ENCODE measurements at places on chromosomes 1 and 21.
A peak's percentile ranks its signal among the peaks of the same experiment; 100 is the strongest.

GRCh38 chr1:221097479-221098281 is 218.4 kb downstream of the HLX start:
- peak; percentile 97 for DNase-seq

DNA sequence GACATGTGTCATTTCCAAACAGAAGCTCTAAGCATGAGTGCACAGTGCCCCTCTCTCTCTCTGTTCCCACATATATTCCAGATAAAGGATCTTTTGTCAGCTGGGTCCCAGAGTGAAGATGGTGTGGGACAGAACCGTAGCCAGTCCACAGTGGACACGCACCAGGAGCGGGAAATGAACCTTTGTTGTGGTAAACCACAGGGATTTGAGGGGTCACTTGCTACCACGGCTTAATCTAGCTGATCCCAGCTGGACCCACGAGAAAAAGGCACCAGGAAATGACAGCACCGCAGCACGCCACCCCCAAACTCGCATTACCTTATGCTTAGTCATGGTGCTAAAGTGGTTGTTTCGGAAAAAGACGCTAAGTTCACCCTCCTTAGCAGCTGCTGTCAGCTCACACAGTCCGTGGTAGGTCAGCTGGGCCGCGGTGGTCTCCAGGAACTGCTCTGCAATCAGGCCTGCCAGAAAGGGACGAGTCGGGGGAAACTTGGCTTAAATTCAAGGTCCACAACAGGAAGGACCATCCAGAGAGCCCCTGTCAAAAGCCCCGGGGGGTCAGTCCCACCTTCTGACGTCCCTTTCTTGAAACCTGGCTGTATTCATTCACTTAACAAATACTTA is 7.5 kb downstream of the MINDY1 start:
- no peak for DNase-seq

- no peak for DNase-seq
Measured at GRCh38 chr1:210381934-210382333, 53.2 kb downstream of the HHAT start.

DNA sequence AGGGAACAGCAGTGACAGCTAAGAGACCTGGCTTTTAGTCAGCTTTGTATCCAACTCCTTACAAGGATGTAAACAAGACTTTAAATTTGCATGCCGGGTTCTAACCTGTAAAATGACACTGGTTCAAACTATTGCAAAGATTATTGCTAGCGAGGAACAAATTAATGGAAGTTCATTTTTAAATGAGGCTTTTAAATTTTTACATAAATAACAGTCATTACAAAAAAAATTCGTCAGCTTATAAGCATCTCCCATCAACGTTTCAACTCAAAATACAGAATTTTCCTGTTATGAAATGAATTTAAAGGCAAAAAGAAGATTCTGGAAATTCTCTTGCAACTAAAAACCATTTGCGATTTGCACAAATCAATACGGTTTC is 668 bp downstream of the KIF14 start:
- no peak for DNase-seq

GRCh38 chr1:201709564-201710295 is 119.2 kb upstream of the IPO9 start:
- no peak for DNase-seq

- DNase-seq: no peak
Measured at GRCh38 chr1:114219172-114219868, 65.7 kb upstream of the SYT6 start.

- DNase-seq: no peak
Measured at GRCh38 chr1:155124503-155125463, 2.9 kb upstream of the EFNA1 start.

DNA sequence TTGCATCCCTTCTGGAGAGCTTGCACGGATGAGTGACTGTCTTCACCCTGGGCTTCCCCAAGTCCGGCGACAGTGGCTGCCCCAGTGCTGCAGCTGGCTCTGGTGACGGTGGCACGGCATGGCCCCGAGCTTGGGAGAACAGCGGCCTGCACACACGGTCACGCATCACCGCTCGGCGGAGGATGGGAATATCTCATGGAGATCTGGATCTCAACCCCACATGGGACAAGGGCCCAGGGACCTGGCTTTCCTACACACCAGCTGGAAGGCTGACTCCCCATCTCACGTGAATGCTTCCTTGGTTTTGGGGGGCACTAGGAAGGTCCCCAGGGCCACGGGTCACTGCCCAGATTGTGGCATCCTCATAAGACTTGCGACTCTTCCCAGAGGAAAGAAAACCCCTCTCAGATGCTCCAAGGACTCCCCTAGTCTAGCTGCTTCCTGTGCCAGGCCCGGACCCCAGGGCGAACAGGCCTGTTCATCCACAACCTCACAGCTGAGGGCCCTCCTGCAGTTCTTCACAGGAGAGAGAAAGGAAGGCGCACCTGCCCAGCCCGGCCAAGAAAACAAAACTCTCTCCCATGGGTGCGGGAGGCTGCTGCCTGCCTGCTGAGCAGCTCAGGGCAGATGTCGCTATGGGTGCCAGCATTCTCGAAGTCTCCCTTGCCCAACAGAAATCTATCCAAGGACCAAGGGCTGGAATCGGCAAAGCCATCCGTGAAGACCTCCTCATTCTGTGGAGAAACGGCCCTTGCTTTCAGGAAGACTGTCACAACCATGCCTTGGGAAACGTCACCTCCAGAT is 9.9 kb downstream of the CFAP410 start:
- DNase-seq: no peak

- DNase-seq: no peak
Measured at GRCh38 chr1:28845786-28846543, 34.0 kb downstream of the OPRD1 start.

DNA sequence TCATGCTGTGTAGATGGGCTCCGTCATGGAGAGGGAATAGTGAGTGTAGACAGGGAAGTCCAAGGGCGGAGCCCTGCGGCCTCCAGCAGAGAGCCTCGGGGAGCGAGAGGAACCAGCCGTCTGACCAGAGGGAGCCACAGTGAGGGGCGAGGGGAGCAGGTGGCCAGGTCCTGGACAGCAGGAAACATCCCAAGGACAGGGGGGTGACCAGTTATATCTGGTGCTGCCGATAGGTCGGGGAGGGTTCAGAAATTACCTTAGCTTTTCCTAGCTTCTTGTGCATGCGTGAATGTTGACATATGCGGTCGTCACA is 46.5 kb downstream of the TRAPPC10 start:
- DNase-seq: no peak

DNA sequence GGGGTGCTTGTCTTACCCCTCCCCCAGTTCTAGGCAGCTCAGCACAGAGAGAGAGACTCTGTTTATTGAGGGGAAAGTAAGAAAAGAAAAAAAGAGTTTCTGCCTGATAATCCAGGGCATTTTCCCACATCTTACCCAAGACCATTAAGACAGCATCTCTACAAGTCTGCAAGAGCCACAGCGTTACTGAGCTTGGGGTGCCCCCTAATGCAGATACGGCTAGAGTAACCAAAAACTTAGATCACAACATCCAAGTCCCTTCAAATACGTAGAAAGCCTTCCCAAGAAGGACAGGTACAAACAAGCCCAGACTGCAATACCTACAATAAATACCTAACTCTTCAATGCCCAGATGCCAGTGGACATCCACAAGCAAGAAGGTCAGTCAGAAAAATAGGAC is 6.2 kb upstream of the TEX50 start:
- no peak for DNase-seq

- DNase-seq: no peak
Measured at GRCh38 chr1:28197682-28198415, 21.4 kb upstream of the PTAFR start.

- DNase-seq: no peak
Measured at GRCh38 chr21:34882719-34883131, 166.4 kb downstream of the RUNX1 start.

GRCh38 chr21:15353546-15353945 is 288.7 kb upstream of the NRIP1 start:
- DNase-seq: no peak

GRCh38 chr21:14270631-14271030 is 54.7 kb downstream of the RBM11 start:
- no peak for DNase-seq

- DNase-seq: no peak
Measured at GRCh38 chr1:81512252-81513003, 288.3 kb upstream of the ADGRL2 start.

GRCh38 chr1:43329995-43330751 is 7.4 kb upstream of the MPL start:
- peak; percentile 22 for DNase-seq

DNA sequence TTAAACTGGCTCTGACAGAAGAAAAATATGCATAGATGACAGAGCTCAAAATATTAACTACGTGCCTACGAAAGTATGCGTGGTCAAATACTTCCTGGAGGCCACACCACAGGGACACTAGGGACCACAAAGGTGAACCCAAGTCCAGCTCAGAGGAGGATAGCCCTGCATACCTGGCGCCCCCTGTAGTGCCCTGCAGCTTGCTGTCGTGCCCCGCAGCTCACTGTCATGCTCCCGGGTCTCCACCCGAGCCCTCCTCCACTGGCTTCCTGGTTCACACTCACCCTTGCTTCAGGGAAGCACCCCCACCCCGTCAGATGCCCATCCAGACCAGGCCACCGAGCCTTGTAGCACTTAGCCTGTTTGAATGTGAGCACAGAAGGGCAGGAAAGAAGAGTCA is 16.7 kb upstream of the NADK start:
- no peak for DNase-seq

DNA sequence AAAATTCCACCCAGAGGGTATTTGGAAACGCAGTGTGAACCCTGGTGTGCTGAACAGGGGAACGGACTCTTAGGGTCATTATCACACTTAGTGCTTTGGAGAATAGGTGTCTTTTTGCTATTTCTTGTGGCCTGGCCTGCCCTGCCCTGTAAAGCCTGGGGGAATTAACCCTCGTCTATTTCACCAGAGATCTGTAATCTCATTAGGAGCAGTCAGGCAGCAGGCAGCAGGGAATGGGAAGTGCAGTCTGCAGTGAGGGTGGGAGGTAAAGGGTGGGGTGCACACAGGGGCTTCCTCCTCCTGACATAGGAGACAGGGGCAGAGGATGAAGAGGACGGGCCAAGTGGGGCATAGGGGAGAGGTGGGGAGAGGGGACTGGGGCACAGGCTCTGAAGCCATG is 1.1 kb upstream of the SLC1A7 start:
- no peak for DNase-seq

GRCh38 chr1:11281518-11282331 is 8.7 kb downstream of the UBIAD1 start:
- DNase-seq: peak; percentile 56
